ENCODE measurements at places on chromosomes 4 and X.

DNA sequence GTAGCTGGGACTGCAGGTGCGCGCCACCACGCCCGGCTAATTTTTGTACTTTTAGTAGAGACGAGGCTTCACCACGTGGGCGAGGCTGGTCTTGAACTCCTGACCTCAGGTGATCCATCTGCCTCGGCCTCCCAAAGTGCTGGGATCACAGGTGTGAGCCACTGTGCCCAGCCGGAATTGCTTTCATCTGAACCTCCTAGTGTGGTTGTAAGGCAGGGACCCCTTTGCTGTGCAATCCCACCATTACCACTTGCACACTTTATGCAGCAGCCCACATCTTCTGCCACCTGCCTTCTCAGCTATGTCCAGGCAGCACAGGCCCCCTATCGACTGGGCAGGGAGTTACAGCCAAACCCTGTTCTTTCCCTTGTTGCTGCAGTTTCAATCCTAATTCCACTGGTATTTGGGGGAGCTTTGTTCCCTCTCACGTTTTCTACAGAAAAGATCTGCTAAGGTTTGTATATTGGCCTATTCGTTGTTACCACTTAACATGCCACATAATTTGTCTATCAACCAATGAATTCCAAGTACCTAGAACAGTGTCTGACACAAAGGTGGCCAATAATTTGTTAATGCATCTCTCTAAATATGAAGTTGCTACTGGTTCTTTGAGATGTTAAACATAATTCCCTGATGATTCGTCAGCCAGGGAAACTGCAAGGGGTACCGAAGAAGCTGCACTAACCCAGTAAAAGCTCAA, 6.5 kb downstream of the RPL39 start:
- peak; percentile 41 for DNase-seq

GRCh38 chrX:133980406-133980805, 5.0 kb downstream of the GPC3 start:
- no peak for DNase-seq

DNA sequence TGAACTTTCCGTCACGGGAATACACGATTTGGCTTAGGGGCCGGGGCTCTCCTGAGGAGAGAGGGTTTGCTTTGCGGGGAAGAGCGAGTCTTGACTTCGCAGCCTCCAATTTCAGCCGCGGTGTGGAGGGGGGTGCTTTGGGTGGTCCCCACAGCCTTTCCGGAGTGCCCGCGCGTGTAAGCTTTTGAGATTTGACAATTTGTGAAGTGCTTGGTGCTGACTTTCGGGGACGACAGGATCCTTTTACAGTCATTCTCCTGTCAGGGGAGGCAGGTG, 355 bp downstream of the SCML1 start:
- DNase-seq = no peak

DNA sequence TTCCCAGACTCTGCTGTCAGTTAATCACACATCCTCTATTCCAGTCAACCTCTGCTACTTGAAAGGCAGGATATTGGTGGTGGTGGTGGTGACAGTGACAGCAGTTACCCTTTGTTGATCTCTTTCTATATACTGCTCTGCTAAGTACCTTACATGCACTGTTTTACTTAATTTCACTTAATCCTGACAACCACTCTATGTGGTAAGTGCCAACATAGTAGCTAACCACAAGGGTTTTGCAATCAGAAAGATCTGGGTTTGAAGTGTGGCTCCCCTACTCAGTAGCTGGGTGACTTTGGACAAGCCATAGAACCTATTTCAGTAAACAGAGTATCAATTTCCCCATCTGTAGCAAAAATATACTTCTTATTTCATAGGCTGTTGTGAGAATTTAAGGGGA, 24.2 kb upstream of the F9 start:
- DNase-seq = no peak

DNA sequence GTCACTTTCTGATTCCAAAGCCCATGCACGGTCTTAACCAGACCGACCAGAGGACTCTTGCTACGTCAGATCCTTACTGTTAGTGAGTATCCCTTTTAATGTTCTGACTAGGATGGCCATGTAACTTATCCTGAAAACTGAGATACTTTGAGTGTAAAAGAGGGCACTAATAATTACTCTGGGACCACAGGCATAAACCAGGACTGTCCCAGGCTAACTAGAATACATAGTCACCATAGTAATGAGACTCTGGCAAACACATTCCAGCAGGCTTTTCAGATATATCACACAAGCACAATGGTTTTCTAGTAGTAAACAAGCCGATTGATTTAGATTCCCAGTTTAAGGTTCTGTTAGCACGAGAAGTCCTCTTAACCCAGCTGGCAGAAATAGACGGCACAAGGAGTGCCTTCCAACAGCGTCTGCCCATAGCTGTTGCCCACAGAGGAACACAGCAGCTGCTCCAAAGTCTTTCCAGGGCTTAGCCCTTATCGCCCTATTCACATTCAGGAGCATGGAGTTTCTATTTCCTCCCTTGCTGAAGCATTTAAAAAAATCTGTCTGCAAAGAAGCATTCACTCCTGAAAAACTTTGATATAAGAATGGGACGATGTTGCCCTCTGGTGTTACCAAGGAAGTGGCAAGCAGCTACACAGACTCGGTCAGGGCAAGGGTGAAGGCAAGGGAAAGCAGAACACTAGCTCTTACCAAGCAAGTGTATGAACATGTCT, 92.4 kb downstream of the CXCL13 start:
- peak; percentile 88 for DNase-seq

DNA sequence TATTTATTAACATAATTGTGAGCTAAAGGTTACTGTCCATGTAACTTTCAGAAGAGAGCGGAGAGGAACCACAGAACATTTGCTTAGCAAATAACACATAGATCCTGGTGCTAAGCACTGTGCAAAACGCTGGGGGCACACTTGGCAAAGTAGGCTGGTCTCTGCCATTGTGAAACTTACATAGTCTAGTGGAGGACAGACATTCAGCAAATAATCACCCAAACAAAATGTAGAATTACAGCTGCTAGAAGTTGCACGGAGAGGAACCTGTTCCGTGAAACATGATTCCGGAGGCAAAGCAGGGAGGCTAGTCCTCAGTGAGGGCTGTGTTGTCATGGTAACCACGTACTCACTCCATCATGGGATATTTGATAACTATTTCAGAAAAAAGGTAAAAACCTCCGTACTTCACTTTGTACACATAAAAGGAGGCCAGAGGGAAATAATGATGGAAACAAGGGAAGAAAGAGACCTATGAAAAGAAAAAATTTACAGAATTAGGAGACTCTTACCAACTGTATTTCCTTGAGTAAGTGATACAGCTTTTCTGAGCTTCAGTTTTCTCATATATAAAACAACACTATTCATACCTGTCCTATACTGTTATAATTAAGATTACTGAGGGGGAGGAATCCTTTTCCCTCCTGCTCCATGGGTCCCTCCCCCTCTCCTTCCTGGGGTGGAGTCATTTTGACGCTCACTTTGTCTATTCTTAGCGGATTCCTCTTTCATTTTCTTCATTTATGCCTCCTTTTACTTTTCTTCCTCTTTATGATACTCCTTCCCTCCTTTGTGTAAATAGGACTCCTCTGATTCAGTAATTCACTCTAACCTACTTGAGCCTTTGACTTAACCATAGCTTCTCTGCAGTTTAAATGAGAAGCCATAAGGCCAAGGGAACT, 825 bp upstream of the RASGEF1B start:
- peak; percentile 70 for DNase-seq

DNA sequence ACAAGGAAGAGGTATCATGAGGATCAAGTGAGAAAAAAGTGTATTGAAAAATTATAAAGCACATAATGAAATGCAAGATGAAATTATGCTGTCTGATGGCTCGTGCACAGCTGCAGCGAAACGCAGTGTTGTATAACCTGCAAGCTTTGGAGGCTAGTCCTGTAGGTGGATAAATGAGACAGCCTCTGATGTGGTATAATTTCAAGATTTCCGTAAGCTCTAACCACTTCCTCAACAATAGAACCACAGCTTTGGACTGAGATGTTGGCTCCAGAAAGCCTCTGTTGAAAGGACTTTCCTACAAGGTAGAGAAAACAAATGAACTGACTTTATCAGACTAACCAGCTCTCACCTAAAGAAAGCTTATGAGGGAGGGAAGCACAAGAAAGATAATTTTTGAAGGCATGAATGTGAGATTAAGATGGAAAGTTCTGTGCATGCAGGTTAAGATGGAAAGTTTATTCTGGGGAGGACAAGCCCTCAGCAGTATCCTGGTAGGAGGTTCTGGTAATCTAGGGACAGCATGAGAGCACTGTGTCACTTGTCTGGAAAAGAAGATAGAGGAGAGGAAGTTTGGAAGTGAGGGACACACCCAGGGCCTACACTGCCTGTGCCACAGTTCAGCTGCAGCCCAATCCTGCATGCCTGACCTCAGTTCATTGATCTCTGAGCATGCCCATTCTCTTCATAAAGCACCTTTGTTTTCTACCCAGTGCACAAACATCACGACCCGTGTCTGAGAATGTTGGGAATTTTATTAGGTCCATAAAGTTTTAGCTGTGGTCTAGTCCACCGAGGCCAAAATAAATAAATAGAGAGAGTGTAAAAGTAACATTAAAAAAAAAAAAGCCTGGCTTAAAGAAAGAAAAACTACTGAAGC, 161.5 kb upstream of the SFRP2 start:
- DNase-seq = no peak

DNA sequence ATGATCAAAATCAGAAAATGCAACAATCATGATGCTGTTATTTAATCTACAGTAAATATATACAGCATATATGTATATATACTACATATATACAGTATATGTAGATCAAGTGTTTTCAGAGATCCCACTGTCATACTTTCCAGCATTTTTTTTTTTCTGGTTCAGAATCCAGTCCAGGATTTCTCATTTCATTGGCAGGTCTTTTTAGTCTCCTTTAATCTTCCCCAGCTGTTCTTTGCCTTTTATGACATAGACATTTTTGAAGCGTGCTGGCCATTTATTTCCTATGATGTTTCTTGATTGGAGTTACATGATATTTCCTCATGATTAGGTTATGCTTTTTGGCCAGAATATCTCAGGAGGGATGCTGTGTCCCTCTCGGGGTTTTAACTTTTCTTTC, 92.0 kb upstream of the TLR2 start:
- no peak for DNase-seq

GRCh38 chr4:35459045-35459444, 785.3 kb downstream of the ARAP2 start:
- no peak for DNase-seq

GRCh38 chr4:101290654-101291053, 56.7 kb downstream of the PPP3CA start:
- no peak for DNase-seq

GRCh38 chrX:128807367-128807766, 715.9 kb downstream of the SMARCA1 start:
- no peak for DNase-seq

DNA sequence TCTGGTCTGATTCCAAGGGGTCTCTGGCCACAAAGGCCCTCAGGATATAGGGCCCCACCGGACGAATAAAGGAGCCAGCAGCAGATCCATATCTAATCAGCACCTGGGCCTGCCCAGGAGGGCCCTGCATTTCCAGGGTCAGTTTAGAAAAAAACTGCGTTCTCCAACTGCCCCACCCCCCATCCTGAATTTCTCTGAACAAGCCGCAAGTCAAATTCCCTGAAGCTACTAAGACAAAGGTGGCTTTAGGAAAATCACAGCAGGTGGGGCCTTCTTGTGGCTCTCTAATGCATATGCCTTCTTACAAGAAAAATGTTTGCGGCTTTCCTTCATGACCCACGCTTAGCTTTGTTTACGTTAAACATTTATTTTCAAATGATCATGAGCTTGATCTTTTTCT, 76.6 kb downstream of the MBNL3 start:
- DNase-seq = no peak

GRCh38 chr4:15777697-15778288, 335 bp upstream of the CD38 start:
- no peak for DNase-seq

All from cardiac muscle cell (in vitro differentiated cells and primary cell).